ENCODE measurements at places on chromosomes 13 and 19. TPM values are rescaled to one million over a fixed set of nuclear protein-coding genes. Genes with fewer than 3 reads are reported as not detected.

Gene ANGPTL4
- 11.3 TPM for polyA plus RNA-seq

Gene CHMP2A
- polyA plus RNA-seq: 349 TPM

- no peak for DNase-seq
Measured at GRCh38 chr13:28650284-28650683, 8.6 kb upstream of the POMP start.

GRCh38 chr13:48437371-48437770 is 24.5 kb upstream of the LPAR6 start:
- peak; percentile 83 for DNase-seq

DNA sequence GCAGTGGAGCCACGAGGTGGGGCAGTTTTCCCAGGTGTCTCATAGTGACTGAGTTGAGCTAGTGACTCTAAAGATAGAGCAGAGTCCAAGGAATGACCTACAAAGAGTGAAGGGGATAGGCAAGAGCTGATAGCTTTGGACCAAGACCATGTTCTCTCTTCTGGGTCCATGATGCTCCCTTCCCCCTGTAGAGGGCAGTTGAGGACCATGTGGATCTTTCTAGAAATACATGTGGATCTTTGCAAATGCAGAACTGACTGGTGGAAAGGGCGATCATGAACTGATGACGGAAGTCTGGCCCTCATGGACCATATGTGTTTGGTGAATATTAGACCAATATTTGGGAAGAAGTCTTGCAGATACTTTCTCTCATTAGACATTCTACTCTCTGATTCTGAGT is 6.9 kb downstream of the PSG1 start:
- no peak for DNase-seq

DNA sequence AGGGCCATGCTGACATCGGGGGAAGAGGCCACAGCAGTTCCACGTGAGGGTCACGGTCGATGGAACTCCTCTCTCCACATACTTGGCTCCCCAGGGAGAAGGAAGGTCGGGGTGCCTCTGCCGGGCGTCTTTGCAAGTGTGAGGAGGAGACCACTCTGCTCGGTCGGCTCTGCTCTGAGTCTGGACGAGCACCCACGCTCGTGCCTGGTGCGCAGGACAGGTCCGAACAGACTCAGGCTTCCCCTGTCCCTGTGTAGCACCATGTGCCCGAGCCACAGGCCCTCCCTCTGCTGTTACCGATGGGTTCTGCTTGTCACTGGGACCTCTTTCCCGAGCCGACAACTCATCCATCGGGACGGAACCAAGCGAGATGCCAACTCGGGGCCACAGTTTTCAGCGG is 35.1 kb downstream of the TMEM255B start:
- DNase-seq: no peak
